ENCODE measurements at places on chromosomes 16 and 17. TPM values are rescaled to one million over a fixed set of nuclear protein-coding genes. Genes with fewer than 3 reads are reported as not detected.

Gene ODAD4
- total RNA-seq, result 0.56 TPM

Gene CCL5
- total RNA-seq, result 3.3 TPM

Gene CRISPLD2
- total RNA-seq, result 0.25 TPM

Gene GNAO1
- 5.1 TPM for total RNA-seq

Gene CHST5
- 0.99 TPM for total RNA-seq

Gene CCDC102A
- 14.7 TPM for total RNA-seq

Gene GLTPD2
- not detected for total RNA-seq

Gene SULT1A2
- 0.36 TPM for total RNA-seq

Gene MYO1C
- 81.7 TPM for total RNA-seq

Gene TLCD3A
- 3.4 TPM for total RNA-seq

Gene IL17C
- total RNA-seq, result 1.5 TPM

Gene TPSD1
- total RNA-seq, result not detected

Gene ORC6
- total RNA-seq, result 7.0 TPM

Gene SLC22A31
- total RNA-seq, result not detected

Gene RGS11
- not detected for total RNA-seq

Gene JPT1
- 37.8 TPM for total RNA-seq

Gene CPHXL2
- total RNA-seq, result not detected

Gene NETO2
- total RNA-seq, result 4.1 TPM

Gene SLC12A3
- total RNA-seq, result 5.3 TPM

Gene ERAL1
- total RNA-seq, result 35.9 TPM

Gene CHST4
- total RNA-seq, result not detected

Gene ADAM11
- 0.39 TPM for total RNA-seq

Gene PYDC1
- not detected for total RNA-seq

Gene CYBA
- 701 TPM for total RNA-seq

Gene CSH1
- not detected for total RNA-seq

Gene MPP2
- total RNA-seq, result not detected

Gene COL1A1
- 11.6 TPM for total RNA-seq

Gene SDR42E2
- 0.27 TPM for total RNA-seq

Gene TXNDC11
- 50.2 TPM for total RNA-seq

Gene CSF3
- total RNA-seq, result not detected

Gene CDH16
- total RNA-seq, result not detected

Gene ABCC11
- total RNA-seq, result not detected

Gene KRTAP4-4
- total RNA-seq, result not detected

Data from B cell (primary cell).